Smooth muscle cell of the pulmonary artery (primary cell): ENCODE measurements at places on chromosomes 3 and 15. TPM values are rescaled to one million over a fixed set of nuclear protein-coding genes. Genes with fewer than 3 reads are reported as not detected.

SUSD5 gene
- total RNA-seq = 8.4 and 13.7 TPM in 2 replicates

LTK gene
- 0.07 TPM in 1 of 2 replicates, not detected in the other for total RNA-seq

TERC gene
- 23.9 and 66.4 TPM in 2 replicates for total RNA-seq

GNAT1 gene
- not detected in 2 replicates for total RNA-seq
